ENCODE measurements at places on chromosomes 3 and 15.

GRCh38 chr15:72198356-72199204 lies 993 bp upstream of the GRAMD2A start:
- DNase-seq = no peak

DNA sequence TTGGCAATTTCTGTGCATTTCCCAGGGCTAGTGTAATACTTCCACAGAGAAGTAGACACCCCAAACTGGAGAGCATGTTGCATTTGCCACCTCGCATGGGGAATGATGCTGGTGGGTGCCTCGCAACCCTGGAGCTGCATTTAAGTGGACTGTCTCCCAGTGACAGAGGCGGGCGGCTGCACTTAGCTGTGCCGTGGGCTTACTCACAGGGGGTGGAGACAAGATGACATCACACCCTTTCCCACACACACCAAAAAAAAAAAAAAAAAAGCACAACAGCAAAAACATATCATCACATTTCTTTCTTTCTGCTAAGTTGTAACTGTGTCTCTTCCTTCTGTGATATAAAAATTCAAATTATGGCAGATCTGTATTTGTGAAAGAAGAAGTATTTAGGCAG lies at the start of gene ABI3BP:
ABI3BP (minus strand) TSS at position 113 of the 400 bp plus-strand sequence; CDS start at position 76, 37 bp downstream.
- peak; percentile 32 for DNase-seq

DNA sequence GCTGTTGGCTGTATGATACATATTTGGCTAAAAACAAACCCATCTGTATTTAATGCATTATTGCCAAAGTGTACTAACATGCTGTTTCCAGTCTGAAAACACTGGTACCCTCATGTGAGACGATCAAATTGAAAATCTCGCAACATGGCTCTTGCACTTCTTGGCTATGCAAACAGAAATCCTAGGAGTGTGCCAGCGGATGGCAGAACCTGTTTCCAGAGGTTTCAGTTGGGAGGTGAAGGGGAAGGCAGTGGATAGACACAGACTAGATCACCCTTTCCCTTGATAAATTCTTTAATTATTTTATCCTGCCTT lies 350.3 kb downstream of the TUSC7 start:
- DNase-seq = no peak

- DNase-seq = no peak
Observed at GRCh38 chr15:47516558-47516957, 200.7 kb upstream of the SEMA6D start.

DNA sequence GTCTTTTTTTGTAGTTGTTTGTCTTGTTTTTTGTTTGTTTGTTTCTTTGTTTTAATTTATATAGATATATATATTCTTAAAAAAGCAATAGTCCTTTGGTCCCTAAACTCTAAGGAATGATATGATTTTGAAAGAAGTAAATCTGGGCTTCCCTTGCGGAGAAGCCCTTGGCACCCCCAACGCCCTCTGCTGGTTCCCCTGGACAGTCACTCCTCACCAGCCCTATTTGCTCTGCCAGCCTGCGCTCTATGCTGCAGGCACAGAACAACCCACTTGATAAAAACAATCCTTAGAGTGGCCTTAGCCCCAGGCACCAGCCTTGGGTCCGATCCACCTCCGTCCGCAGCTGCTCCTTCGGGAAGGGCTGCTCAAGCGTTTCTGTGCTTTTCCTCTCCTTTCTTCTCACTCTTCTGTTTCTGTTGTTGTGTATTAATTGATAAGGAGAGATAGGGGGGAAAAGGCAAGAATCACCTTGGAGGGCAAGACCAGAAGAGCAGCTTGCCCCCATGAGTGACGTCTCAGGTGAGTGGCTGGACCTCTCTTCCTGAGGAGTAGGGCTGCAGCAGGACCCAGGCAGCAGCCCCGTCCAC lies 13.7 kb upstream of the PARP6 start:
- peak; percentile 80 for DNase-seq

DNA sequence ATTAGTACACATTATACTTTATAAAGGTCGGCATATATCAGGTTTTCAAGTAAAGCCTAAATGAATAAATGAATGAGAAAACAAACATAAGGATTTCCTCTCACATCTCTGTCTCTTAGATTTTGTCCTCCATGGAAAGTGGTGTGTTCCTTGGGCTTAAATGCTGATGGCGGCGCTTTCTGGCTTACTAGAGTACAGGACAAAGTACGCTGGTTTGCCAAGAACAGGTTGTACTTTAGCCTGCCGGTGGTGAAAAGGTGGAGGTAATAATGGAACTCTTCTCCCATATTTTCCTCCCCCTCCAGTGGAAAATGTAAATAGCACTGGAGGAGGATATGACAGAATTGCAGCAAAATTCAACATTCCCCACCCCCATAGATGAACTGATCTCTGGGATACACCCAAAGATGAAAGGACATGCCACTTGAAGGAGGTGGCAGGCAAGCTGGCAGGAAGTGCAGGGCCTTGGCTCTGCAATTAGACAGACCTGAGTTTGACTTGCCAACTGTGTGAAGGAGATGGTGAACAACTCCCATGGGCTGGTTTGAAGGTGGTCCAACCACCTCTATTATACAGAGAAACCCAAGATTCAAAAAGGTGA lies 29.3 kb downstream of the CEP152 start:
- no peak for DNase-seq

- DNase-seq = no peak
Observed at GRCh38 chr3:116388867-116389385, 56.4 kb downstream of the LSAMP start.

GRCh38 chr3:47522082-47522987 lies 8.8 kb upstream of the ELP6 start:
- peak; percentile 82 for DNase-seq

DNA sequence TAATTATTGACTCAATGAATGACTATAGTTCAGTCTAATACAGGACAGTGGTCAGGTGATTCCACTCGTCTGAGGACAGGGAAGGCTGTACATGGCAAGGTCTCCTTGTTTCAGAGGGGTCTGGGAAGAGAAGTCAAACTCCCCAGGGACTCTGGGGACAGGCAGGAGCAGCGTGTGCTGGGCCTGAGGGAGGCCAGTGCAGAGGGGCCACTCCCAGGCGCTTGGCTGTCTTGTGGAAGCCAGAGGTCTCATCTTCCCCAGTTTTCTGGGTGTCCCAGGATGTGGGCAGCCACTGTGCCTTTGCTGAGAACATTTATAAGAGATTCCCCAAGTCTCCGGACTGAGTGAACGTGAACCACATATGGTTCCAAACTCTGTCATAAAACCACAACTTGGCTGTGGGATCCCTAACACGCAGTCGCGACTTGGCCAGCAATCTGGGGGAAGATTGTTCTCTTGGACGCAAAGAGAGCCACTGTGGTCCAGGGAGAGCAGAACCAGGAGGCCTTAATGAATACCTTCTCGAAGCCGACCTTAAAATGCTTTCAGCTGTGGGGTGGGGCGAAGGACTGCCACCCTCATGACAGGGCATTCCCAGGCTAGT lies 30.4 kb downstream of the BHLHE40 start:
- DNase-seq = no peak

DNA sequence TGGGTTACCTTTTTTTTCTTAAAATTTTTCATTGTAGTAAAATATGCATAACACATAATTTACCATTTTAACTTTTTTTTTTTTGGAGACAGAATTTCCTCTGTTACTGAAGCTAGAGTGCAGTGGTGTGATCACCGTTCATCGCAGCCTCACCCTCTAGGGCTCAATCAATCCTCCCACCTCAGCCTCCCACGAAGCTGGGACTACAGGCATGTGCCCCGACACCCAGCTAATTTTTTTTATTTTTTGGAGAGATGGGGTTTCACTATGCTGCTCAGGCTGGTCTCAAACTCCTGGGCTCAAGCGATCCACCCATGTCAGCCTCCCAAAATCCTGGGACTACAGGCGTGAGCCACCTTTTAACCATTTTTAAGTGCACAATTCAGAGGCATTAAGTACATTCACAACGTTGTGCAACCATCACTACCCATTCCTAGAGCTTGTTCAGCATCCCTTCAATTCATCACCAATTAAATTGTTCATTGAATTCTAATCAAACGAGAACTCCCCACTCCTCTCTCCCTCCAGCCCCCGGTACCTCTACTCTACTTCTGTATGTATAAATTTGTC lies 44.6 kb downstream of the BHLHE40 start:
- DNase-seq = no peak

DNA sequence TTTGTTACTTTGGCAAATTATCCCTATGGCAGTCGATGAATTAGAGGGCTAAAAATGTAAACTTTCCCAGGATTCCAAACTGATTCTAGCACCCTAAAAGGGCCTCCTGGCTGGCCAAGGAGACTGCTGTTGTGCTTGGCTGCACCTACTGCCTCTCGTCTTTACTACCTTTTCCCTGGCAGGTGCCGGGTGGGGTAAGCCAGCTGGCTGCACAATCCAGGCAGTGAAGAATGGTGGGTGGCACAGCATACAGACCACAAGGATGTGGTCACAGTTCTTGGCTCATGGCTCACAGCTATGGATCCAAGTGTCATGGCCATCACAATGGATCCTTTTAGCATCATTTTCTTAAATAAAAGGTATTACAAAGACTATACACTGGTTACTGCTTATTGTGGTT lies 20.7 kb upstream of the SLC25A26 start:
- DNase-seq = no peak

- DNase-seq = no peak
Observed at GRCh38 chr15:74616366-74616939, 817 bp downstream of the CLK3 start.

GRCh38 chr3:187813198-187813597 lies 67.9 kb upstream of the BCL6 start:
- DNase-seq = no peak

GRCh38 chr3:172511783-172512762 lies 11.2 kb downstream of the TNFSF10 start:
- no peak for DNase-seq

DNA sequence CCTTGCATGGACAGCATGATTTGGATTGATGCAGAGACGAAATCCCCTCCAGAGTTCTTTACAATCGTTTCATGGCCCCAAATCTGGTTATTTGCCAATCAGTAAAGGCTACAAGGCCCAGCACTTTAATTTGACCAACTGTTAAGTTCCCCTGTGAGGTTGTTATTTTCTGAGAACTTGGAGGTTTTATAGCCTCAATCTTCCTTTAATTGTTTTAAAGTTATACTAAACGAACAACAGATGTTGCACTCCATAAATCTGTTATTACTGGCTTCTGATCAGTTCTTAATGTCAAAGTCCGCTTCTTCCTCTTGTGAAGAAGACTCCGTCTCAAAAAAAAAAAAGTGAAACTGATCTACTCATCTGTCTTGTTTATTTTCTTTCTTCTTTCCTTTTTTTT lies 30.8 kb downstream of the LARP6 start:
- DNase-seq = no peak

- no peak for DNase-seq
Observed at GRCh38 chr15:28113394-28114113, 14.4 kb upstream of the OCA2 start.

GRCh38 chr3:152581951-152582350 lies 253.0 kb upstream of the P2RY1 start:
- no peak for DNase-seq

DNA sequence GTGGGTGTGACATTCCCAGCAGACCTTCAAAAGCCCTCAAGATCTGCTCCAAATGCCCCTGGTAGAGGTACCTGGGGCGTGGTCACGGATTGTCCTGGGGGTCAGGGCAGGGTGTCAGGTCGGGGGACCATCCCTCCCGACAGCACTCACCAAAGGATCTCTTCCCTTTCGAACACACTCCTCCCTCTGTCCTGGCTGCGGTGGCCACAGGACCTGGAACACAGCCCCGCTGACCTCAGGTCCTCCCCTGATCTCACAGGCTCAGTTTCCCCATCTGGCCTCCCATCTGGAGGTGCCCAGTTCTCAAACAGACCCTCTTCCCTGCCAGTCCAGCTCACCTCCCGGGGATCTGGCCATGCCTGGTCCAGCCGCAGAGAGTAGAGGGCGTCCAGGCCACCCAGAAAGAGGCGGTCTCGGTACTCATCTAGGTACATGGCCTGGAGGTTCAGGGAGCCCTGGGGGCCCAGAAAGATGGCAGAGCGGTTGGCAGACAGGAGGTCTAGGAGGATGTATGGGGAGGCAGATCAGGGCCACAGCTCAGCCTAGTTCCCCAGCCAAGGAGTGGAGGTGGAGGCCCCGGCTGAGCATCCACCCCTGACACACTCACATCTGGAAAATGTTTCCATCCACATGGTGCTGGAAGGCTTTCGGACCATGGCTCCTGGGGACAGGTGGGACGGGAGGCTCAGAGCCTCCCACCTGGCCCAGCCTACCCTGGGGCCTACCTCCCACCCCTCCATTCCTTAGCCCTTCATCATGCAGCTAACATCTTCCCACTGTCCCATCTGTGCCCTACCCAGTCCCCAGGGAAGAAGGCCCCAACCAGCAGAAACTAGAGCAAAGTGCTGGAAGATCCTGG lies 2.3 kb downstream of the SEMA3G start:
- no peak for DNase-seq

GRCh38 chr3:119778811-119779210 lies 3.1 kb upstream of the NR1I2 start:
- DNase-seq = no peak

GRCh38 chr15:99618941-99619411 lies 53.2 kb downstream of the MEF2A start:
- DNase-seq = peak; percentile 10

- no peak for DNase-seq
Observed at GRCh38 chr3:22474706-22475445, 723.9 kb upstream of the ZNF385D start.

DNA sequence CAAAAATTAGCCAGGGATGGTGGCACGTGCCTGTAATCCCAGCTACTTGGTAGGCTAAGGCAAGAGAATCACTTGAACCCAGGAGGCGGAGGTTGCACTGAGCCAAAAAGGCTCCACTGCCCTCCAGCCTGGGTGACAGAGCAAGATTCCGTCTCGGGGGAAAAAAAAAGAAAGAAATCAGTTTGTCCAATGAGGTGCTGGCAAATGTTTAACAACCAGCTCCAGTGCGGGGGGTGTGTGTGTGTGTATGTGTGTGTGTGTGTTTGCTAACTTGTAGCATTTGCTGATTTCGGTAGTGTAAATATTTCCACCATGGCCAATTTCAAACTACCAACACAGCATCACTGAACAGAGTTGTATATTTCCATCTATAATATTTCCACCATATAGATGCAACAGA lies 23.8 kb upstream of the IDH2 start:
- DNase-seq = no peak

DNA sequence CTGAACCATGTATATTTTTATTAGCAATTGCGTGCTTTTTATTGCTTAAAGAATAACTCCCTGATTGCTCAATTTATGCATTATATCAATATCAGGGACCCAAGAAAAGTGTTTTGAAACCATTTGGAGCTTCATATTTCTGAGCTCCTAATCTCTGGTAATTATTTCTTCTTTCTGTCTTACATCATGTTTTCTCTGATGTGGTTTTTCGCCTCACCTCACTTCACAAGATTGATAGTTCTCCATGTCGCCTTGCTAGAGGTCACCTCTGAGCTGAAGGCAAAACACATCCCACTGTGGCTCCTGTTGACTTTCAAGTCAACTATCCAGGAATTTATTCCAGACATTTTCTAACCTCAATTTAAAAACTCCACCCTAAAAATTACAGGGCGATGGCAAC lies 837.4 kb downstream of the CADM2 start:
- DNase-seq = no peak
